ENCODE measurements at places on chromosomes 1 and 21.

DNA sequence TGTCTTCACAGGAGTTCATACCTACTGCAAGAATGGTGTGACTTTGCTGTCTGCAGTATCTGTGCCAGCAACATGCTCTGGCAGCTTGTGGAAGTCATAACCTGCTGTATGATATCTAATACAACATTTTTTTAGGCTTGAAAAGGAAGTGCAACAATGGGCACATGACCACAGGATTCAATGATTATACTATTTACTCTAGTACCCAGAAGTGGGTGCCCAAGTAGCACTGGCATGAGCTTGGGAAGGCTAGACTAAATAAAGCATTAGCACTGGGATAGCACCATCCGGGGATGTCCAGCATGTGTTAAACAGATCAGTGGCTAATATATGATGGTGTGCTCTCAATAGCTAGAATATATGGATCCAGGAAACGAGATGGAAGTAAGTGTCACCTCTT is 98.6 kb upstream of the PDE4B start:
- DNase-seq = no peak

DNA sequence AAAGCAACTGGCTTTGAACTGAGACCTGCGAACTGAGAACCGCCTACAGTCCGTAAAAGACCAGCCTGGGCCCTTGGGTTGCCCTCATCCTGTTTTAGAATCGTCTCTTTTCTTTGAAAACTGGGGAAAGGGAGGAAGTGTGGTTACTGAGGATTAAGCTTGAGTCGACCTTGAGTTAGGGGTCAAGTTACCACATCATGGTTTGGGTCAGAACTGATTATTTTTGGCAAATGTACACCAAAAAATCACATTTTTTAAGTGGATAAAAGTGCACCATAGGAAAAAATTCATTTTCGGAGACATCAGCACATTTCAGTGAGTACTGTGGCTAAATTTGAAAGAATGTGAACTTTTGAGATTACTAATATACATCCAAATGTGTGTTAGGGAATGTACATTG is 76.9 kb upstream of the KAZN start:
- no peak for DNase-seq

- no peak for DNase-seq
These were observed 38.6 kb upstream of the WLS start for GRCh38 chr1:68270951-68271350.

- DNase-seq = no peak
These were observed 14.2 kb downstream of the RIMS3 start for GRCh38 chr1:40651138-40651857.

DNA sequence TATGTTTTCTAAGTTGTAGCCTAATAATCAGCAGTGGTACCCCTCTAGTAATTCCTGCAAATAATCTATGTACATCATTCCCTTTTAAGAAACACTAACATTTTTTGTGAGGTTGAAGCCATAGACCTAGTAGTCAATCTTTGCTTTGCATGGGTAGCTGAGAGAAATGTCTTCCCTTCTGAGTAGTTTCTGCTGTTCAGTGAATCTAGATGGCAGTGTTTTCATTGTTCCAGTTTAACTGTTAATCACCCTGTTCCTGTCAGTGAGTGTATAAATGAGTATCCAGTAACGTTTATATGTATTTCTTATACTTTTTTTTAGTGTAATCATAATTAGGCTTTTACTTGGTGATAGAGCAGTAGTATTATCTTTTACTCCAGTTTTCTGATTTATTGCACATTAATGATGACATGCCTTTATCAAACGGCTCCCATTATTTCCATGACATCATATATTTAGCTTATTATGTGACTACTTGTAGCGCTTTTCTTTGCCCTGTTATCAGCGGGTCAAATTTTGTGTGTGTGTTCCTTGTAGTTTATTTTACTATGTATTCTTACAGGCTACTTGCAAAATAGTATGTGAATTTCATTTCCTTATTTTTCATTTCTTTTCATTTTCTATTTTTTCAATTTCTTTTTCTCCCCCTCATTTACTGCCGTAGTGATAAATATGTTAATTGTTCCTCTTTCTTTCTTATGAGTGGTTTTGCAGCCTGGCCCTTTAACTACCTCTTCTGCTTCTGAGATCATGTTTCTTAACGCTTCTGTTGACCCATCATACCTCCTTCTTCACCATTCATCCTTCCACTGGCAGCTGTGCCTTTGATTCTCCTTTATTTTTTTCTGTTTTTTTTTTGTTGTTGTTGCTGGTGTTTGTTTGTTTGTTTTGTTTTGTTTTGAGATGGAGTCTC is 18.8 kb downstream of the CEP350 start:
- DNase-seq = no peak

GRCh38 chr1:55464550-55464949 is 249.4 kb upstream of the USP24 start:
- DNase-seq = no peak

GRCh38 chr1:239601108-239601507 is 214.7 kb downstream of the CHRM3 start:
- no peak for DNase-seq

DNA sequence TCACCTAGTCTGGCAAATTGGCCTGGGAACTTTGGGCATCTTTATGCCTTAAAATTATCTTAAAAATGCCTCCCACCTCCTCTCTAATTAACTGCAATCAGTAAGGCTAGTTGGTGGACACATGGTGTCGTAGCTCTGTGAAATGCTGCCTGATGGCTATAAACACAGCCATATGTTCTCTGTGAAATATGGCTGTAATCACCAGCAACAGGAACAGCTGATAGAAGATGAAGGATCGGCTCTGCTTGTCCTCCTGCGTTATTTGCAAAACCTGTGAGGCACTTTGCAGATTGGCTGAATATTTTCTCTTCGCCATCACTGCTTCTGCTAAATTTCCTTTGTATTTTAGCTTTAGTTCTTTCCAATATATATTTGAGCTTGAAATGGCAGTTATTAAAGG is 419.6 kb downstream of the RWDD3 start:
- no peak for DNase-seq

All from stimulated activated CD4-positive, alpha-beta T cell treated with anti-CD3 and anti-CD28 coated beads, TNF-alpha, amount 100 ng/mL, for 4 hours (primary cell).